ENCODE measurements at places on chromosomes 13 and 19. TPM values are rescaled to one million over a fixed set of nuclear protein-coding genes. Genes with fewer than 3 reads are reported as not detected.

DNA sequence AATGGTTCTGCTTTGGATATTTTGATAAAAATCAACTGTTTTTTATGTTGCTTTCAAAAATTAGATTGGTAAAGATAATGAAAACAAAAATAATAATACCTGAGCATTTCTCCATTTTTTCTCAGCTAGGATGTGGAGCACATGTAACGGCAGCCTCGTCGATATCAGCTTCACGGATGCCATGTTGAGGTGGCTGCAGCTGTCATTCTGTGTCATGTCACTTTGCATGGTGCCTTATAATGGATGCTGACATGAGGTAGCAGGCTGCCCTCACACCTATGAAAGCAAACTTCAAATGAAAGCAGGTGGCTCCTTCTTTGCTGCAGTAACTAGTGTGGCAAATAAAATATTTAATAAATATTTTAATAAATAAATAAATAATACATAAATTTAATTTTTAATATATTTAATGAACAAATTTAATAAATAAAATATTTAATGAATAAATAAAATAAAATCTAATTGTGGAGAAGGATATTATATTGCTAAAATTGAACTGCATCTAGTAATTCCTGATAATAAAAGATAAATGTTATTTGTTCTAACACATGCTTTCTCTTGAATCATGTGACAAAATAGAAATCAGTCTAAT, 955.7 kb upstream of the SLC10A2 start:
- H3K4me3 ChIP-seq = no peak overlapping the region
- no peaks in the 10 kb centered on the region for H3K4me1 ChIP-seq
- DNase-seq = no peak
- H3K27ac ChIP-seq = no peak overlapping the region
- H3K36me3 ChIP-seq = no peaks in the 10 kb centered on the region
- no peaks in the 10 kb centered on the region for H3K27me3 ChIP-seq

GRCh38 chr13:26526702-26527216, 30.7 kb upstream of the WASF3 start:
- no peak for DNase-seq
- no peaks in the 10 kb centered on the region for H3K4me1 ChIP-seq
- H3K27ac ChIP-seq = no peak overlapping the region

DNA sequence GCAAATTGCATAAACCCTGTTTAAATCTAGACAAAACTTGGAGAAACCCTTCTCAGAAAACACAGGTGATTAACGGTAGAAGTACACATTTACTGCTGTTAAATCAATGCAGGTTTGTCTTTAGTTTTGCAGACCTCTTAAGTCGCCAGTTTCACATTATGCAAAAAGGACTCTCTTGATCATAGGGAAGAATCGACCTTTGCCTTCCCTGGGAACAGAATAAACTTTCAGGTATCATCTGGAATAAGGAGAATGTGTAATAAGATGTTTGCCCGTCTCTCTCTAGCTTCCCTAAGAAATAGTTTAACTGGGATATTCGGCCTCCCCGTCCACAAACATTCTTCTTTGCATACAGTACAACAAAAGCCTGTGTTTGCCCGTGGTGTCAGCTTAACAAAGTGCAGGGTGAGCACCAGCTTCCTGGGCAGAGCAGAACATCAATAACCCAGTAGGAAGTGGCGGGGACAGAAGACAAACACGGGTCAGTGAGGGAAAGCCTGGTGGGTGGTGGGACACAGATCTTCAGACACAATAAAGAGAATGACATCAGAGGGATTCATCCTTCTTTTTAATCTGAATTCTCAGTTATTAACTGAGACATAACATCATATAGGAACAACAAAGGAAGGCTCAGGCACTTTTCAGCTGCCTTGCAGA, 1077.7 kb upstream of the SLC10A2 start:
- DNase-seq = no peak
- H3K4me3 ChIP-seq = no peak overlapping the region
- no peak overlapping the region for H3K27ac ChIP-seq
- H3K4me1 ChIP-seq = no peaks in the 10 kb centered on the region

GRCh38 chr19:39796000-39796498, 17.4 kb downstream of the LEUTX start:
- no peaks in the 10 kb centered on the region for H3K36me3 ChIP-seq
- H3K27ac ChIP-seq = no peak overlapping the region
- DNase-seq = no peak
- H3K4me3 ChIP-seq = no peak overlapping the region

GRCh38 chr13:57636816-57637215, 5.3 kb downstream of the PCDH17 start:
- H3K27me3 ChIP-seq = peaks cover 36% of the 10 kb centered on the region
- peaks cover 16% of the 10 kb centered on the region for H3K4me1 ChIP-seq
- no peak overlapping the region for H3K27ac ChIP-seq
- no peak overlapping the region for H3K4me3 ChIP-seq

Gene LAIR2
- total RNA-seq = 0.45 TPM

Gene KCTD12
- total RNA-seq = 6.4 TPM

Gene PPM1N
- total RNA-seq = 2.3 TPM

GRCh38 chr19:53094754-53095575, 8.3 kb downstream of the ZNF160 start:
- no peak for DNase-seq
- H3K27me3 ChIP-seq = no peaks in the 10 kb centered on the region
- H3K4me3 ChIP-seq = no peak overlapping the region
- peaks cover 82% of the 10 kb centered on the region for H3K36me3 ChIP-seq

Gene SPIB
- total RNA-seq = 0.47 TPM

Gene CYP2F1
- not detected for total RNA-seq

DNA sequence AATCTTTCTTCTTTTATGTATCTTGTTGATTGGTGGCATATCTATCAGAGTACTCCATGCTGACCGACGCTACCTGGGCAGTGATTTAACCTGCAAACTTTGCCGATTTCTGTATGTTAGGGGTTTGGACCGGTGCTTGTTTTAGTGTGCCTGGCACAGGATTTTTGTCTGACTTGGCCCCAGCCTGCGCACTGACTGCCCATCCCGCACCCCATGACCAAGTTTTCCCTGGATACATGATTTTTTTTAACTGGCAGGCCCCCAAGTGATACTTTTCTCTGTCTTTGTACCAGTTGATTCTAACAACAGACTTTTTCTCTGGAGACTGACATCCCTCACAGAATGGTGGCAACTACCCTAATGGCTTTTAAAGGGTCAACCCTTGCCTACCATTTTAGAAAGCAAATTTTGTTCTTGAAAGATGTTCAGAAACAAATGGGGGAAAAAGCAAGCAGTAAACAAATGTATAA, 69.0 kb upstream of the C1QTNF9B start:
- DNase-seq = no peak
- no peak overlapping the region for H3K27ac ChIP-seq
- H3K4me3 ChIP-seq = no peak overlapping the region
- no peaks in the 10 kb centered on the region for H3K27me3 ChIP-seq

DNA sequence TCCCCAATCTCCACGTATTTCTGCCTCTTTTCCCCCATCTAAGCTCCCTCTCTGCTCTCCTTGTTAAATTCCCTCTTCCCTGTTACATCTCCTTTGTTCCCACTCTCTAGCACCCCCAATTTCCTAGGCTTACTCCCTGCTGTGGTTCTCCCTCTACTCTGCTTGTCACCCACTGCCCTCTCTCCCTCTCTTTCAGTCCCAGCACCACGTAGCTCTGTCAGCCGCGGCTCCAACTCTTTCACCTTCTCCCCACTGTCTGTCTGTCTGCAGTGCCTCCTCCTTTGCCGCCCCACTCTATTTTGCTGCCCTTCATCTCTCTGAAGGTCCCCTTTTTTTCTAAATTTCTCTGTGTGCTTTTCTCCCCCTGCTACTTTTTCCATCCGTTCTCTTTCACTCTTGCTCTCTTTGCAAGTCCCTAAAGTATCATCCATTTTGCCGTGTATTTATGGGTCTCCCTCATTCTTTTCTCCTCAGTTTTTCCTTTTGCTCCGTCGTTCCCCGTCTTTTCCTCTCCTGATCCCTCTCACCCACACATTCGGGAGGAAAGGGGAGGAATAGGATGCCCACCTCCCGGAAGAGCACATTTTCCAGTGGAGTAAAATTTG, 937 bp downstream of the ZNF841 start:
- H3K27me3 ChIP-seq = no peaks in the 10 kb centered on the region
- peaks cover 19% of the 10 kb centered on the region for H3K4me1 ChIP-seq
- H3K36me3 ChIP-seq = peaks cover 68% of the 10 kb centered on the region
- peak overlapping the region; percentile 93 for H3K27ac ChIP-seq
- no peak for DNase-seq

Gene NALCN
- not detected for total RNA-seq
